Sciatic nerve (tissue), 2 donors: ENCODE measurements at places on chromosomes 1 and 21. TPM values are rescaled to one million over a fixed set of nuclear protein-coding genes. Genes with fewer than 3 reads are reported as not detected.

DNA sequence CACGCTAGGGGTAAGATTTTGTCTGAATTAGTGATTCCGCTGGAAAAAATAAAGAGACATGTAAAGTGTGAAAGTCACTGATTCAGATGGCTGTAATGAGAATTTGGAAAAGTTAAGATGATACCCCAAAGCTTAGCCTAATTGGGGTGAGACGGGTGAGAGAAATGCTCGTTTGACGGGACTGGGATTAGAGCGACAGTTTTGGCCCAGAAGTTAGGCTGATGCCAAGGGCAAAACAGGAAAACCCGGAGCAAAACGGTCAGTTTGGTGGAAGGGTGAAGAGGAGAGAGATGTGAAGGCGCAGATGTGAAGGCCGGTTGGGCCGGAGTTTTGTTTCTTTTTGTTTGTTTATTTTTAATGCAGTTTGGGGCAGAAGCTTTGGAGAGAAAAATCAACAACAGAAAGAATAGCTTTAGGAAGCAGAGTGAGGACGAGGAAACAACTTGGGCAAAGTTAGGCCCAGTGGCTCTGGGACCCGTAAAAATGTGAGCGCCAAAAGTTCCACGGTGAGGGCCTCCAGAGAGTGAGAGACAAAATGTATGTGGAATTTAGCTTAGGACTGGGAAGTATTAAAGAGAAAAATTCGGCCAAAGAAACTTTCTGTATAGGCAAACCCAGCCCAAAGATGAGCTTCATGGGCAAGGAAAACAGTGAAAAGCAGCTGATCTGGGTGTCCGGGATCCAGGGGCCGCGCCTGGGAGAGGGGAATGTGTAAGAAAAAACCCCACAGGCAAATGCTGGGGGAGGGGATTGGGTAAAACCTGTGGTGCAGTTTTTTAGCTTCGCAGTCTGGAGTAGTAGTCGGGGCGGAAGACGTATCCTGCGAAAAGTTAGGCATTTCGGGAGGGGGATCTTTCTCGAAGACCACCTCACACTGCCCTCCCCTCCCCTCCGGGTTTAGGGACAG is 1.2 kb downstream of the DMRTA2 start:
- DNase-seq = no peak

- DNase-seq = no peak
Measured at GRCh38 chr1:184945678-184946412, 28.5 kb downstream of the NIBAN1 start.

GRCh38 chr1:158257888-158258287 is 3.7 kb downstream of the CD1A start:
- no peak for DNase-seq

- no peak for DNase-seq
Measured at GRCh38 chr1:224548676-224549075, 67.4 kb upstream of the CNIH3 start.

LCE1C gene
- not detected for total RNA-seq

LINGO4 gene
- total RNA-seq = not detected

GRCh38 chr1:16405441-16405840 is 31.8 kb downstream of the SPATA21 start:
- DNase-seq = no peak

- no peak for DNase-seq
Measured at GRCh38 chr1:242890192-242890741, 364.8 kb downstream of the CEP170 start.

GRCh38 chr1:167467126-167467710 is 51.1 kb downstream of the CD247 start:
- DNase-seq = peak; percentile 13

VWA5B1 gene
- total RNA-seq = not detected

GRCh38 chr1:51910221-51911000 is 31.9 kb upstream of the NRDC start:
- no peak for DNase-seq

GRCh38 chr21:34186109-34186719 is 112.8 kb downstream of the MRPS6 start:
- no peak for DNase-seq

DNA sequence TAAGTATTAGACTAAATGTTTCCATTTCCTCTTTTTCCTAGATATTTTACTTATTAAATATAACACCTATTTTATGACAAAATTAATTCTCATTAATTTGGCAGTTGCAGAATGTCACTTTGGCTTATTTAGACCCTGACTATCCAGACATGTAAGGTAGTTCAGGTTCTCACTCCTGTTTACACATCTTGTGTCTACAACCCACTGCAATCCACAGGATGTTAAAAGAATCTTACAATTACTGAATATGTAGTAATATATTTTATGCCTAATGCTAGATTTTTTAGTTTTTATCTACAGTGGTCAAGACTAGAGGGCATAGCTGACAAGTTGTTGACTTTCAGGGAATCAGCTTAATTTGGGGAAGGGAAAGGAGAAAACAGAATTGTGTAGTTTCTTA is 346.7 kb downstream of the USP25 start:
- DNase-seq = no peak

DNA sequence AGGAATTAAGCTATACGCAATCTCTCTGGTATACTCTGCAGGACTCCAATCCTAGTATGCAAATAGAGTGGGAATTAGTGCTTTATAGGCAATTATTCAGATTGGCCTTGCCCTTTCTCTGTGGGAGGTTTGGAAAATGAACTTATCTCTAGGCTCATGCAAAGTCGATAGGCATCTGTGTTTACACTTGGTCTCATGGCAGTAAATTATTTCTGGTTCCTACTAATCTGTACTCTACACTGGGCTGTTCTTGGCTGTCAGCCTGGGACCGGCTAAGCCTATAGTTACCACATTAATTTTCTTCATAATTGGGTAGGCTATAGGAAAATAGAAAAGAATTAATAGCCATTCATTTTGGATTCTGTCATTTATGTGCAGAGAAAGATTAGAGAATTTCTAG is 544.6 kb downstream of the AMY1C start:
- no peak for DNase-seq

DNA sequence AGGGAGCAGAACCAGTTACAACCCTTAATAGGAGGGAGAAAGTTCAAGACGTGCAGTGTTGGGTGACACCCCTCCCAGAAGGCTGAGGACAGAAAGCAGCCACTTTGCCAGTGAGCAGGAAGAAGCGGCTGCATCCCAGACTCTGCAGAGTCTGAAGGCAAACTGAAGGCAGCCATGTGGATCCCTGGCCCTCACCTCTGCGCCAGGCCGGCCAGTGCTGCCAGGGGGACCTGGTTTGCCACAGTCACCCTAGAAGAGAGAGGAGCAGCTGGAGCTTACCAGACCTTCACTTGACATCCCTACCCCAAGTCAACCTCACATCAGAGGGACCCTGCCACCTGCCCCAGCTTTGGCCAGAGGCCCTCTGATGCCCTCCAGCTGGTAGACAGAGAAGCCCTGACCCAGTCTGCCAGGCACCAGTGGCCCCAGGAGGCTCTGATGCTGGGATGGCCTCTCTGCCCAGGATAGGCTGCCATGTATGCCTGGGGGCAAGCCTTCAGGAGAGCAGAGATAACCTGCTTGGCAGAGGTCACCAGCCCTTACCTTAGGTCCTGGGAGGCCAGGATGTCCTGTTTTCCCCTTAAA is 16.3 kb upstream of the PEF1 start:
- DNase-seq = no peak

DNA sequence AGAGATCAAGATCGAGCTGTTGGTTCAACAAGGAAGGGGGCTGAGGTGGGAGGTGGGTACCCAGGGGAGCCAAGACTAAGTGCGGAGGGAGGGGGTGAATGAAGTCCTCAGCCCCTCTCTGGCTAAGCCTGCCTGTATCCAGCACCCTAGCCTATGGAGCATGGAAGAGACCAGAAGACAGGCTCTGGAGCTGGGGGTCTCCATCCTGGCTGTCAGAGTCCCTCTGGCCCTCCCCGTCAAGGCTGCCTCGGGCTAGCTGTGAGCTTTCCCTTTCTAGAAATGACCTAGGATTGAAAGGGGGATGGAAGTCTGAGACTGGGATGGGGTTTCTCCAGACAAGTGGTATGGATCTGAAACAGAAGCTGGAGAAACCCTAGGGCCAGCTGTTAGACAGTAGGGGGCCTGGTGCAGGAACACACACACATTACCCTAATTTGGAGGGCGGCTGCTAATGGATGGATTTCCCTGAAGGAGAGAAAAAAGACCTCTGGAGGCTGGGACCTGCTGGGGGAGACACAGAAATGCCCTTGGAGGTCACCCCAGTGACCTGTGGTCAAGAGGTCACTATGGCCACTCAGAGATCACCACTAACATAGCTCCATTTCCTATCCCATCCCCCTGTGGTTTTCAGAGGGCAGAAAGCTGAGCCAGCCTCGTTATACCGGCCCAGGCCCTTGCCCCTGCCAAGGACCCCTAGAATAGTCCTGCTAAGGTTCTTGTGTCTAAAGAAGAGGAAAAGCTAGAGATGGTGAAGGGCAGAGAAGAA is 107.8 kb downstream of the TMEM53 start:
- DNase-seq = no peak

FMO5 gene
- total RNA-seq = 3.3 TPM

DNA sequence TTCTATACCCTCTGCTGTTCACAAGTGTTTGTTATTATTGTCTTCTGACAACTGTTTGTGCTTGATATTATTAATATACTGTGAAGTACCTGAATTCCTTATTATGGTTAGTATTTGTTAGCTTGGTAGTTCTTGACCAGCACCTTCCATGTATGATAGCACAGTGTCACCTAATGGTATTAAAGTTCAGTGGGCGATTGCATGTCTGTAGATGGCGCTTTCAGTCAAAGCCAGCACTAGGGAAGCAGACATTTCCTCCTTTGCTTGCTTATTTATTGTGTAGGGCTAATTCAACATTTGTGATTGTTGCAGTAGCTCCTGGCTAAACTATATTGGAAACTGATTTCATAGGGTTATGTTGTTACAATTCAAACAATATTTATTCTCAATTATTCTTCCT is 218.0 kb downstream of the ZP4 start:
- DNase-seq = no peak

DNA sequence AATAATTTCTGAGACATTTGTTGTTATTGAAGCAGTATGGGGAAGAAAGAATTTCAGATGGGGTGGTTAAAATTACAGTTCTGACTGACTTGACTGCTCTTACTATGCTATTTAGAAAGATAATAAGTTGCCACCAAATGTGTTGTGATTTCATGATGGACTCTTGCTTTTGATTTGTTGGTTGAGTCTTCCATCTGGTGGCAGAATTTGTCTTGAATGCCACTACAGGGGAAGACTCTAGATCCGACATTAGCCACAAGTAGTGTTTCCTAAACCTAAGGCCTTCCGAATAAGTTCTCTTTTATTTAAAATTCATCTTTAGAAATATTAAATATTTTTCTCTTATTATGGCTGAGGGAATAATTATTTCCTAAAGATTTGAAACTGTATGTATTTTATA is 190.9 kb upstream of the ADGRL4 start:
- no peak for DNase-seq

DNA sequence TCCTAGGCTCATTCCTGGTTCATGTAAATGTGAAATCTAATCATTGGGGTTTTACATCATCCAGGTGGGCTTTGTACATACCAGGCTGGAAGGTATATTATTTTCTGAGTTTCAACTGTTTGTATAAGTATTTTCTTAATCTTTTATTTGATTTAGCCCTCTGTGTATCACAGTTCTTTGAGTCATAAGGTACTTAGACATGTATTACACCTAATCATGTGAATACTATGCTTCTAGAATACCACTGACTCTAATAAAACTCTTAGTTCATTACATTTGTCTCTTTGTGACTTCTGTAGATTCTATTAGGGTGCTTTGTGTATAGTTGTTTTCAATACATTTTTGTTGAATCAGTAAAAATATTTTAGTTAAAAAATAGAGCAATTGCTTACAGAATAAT is 92.8 kb downstream of the ZFYVE9 start:
- no peak for DNase-seq

NBPF4 gene
- 0.18 TPM for total RNA-seq

DNA sequence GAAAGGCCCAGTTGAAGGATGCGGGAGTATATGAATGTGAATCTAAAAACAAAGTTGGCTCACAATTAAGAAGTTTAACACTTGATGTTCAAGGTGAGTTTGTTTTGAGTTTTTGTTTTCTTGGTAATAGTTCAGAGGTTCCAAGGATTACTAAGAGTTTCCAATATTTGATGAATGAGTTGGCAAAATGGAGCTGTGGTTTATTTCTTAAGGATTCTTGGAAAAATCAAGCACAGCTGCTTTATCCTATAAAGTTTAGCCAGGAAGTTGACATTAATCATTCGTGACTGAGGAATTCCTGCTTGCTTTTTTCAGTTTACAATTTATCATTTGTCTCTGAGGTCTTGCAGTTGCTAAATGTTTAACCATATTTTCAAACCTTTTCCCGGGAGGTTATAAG is 15.1 kb downstream of the VCAM1 start:
- no peak for DNase-seq

- DNase-seq = no peak
Measured at GRCh38 chr1:53390261-53390660, 62.4 kb upstream of the LRP8 start.

AUNIP gene
- not detected for total RNA-seq

RPE65 gene
- total RNA-seq = not detected
